GM12878 (cell line): ENCODE measurements at places on chromosomes 12 and 14. TPM values are rescaled to one million over a fixed set of nuclear protein-coding genes. Genes with fewer than 3 reads are reported as not detected.

The FCF1 gene
- total RNA-seq = 37.1 and 39.8 TPM in 2 replicates

The ACACB gene
- total RNA-seq = 0.88 and 1.4 TPM in 2 replicates

The RFX4 gene
- not detected in 2 replicates for total RNA-seq

The CLEC4A gene
- total RNA-seq = 0.58 and 1.5 TPM in 2 replicates

The PPHLN1 gene
- 68.2 and 73.6 TPM in 2 replicates for total RNA-seq

The RPL10L gene
- not detected in 2 replicates for total RNA-seq
